Head of caudate nucleus (tissue), 42 donors: ENCODE measurements at places on chromosomes 6 and 20.

GRCh38 chr6:63476302-63476701 lies 96.0 kb upstream of the LOC128125822 start:
- no peak for DNase-seq

- DNase-seq, result no peak
Measured at GRCh38 chr20:45019762-45020123, 53.4 kb downstream of the STK4 start.

DNA sequence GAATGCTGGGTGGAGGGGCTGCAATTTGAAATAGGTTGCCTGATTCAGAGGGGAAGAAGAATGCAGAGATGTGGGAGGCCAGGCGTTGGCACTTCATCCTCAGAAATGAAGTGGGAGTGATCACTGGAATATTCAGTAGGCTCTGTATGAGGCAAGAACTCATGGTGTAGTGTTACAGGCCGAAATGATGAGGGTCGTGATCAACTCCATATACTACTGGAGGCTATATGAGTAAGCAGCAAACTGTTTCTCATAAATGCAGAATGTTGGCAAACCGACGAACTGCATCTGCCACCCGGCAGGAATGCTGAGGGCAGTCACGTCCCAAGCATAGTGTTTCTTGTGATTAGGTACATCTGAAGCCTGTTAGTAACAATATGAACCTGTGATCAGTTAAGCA lies 12.7 kb downstream of the KCNS1 start:
- DNase-seq, result no peak

DNA sequence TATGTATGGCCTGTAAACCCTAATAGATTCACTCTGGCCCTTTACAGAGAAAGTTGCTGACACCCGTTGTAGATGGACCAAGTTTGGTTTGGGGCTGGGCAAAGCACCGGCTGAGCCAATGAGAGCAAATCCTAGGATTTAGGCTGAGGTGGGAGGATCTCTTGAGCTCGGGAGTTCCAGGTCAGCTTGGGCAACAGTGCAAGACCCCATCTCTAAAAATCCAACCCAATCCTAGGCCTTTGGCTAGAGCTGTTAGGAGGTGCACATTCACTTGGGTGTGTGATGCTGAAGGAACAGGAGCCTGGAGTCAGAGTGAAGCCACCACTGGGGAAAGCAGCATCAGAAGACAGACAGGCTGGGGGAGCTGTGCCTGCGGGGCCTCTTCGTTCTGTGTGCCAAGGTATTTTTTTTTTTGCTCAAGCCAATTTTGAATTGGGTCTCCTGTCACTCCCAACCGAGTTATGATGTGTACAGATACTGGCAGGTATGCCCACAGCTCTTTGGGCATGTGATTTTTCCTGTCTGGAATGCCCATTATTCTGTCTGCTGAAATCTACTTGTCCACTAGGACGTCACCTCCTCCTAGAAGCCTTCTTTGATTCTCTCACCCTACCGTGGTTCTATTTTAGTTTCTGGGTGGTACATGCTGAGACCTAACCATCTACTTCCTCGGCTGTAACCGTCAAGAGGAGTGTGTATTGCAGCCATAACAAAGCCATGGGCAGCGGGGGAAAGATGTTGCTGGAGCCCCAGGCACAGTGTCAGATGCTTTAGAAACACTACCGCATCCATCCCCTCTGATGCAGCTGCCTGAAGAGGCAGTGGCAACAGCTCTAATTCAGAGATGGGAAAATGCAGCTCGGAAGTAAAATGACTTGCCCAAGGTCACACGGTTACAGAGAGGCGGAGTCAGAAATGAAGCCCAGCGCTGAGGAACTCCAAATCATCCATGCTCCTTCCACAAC lies 54.0 kb downstream of the TTI1 start:
- DNase-seq, result no peak

DNA sequence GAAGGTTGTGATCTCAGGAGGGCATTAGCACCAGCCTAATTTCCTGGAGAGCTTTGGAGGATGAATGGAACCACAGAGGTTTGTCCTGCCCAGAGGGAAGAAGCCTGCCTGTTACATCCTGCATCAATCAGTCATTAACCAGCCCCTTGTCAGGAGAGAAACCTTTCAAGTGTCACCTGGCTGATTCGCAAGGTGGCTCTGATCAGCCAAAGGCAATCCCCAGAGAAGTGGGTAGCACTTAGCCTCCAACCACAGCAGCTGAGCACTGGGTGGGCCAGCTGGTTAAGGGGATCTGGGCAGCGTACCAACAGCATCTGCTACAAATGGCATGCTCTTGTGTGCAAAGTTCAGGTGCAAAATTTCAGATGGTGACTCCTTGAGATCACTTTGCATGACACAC lies 26.9 kb downstream of the ANKEF1 start:
- no peak for DNase-seq

DNA sequence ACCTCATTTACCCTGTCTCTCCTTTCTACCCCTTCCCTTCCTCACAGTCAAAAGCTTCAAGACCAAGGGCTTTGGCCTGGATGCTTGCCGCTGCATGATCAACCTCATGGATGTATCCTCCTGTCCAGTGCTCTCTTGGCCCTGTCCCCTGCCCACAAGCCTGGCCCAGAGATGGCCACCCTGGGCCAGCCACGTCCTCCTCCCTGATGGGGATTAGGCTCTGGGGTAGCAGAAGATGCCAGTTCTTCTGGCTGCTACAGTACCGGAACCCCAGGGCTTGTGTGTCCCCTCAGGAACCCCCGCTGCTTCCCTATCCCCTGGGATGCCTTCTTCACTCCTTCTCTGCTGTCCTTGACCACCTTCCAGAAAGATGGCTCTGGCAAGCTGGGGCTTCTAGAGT lies 22.3 kb downstream of the CAPN11 start:
- DNase-seq, result no peak

GRCh38 chr20:34709831-34710567 lies 5.9 kb downstream of the TP53INP2 start:
- DNase-seq, result peak; percentile 68

GRCh38 chr20:59701236-59701635 lies 96.9 kb downstream of the PHACTR3 start:
- no peak for DNase-seq
